ENCODE measurements at places on chromosomes 12 and 14. TPM values are rescaled to one million over a fixed set of nuclear protein-coding genes. Genes with fewer than 3 reads are reported as not detected.

DNA sequence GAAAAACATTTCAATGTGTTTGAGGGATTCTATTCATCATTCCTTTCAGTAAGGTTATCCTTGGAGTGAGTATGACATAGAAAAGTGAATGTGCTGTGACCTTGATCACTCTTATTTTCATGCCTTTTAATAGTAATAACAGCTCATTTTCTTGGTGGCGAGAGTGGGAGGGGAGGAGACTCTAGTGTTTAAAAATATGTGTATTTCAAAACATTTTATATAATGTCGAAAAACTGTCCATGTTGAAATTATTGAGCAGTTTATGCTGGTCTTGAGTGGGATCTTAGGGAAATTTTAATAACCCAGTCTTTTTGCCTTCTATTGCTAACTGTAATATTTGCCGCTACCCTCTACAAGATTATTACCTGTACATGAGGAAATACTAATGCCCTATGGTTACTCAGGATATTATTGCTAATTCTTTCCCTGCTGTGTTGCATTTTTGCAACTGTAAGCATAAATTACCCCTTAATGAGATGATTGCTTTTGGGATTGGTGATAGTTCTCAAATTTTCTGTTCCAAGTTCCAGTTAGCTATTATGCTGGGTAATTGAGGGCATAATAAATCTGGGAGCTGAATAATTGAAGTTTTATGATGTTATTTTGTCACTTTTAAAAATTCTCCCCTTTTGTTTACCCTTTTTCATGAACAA is 21.9 kb downstream of the ATF7IP start:
- DNase-seq, result no peak

DNA sequence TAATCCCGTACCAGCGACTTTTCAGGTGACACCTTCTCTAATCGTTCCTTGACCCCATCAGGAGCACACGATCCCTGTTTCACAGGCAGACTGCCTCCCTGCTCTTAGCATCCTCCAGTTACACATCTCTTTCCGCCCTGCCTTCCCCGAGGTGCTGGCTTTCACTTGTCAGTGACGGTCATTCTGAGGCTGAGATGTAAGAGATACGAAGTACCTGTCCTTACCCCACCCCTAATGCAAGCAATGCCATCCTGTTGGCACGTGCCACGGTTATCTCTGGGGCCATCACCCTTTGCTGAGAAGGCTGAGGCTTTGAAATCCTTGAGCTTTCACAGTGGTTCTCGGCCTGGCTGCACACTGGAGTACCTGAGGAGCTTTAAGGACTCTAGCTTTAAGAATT is 24.4 kb downstream of the B4GALNT3 start:
- no peak for DNase-seq

DNA sequence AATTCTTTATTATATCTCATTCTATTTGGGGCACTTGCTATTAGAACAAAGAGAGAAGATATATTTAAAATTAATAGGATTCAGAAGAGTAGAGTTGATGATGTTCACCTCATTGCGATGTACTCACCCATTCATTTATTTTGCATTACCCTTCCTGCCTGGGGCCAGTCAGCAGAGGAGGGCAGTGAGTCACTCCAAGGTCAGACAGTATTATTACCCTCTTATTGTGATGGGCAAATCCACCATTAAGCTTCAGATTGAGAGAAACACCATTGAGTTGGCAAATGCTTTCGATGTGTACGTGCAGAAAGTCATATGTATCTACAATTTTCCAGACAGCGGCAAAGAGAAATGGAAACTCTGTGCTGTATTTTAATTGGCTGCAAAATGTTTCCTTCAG is 134.2 kb downstream of the BICD1 start:
- no peak for DNase-seq

- DNase-seq, result no peak
Measured at GRCh38 chr12:118060301-118061010, 523 bp downstream of the WSB2 start.

- no peak for DNase-seq
Measured at GRCh38 chr14:75156901-75157300, 19.5 kb downstream of the TMED10 start.

The TAS2R13 gene
- not detected for polyA plus RNA-seq

The HOXC12 gene
- polyA plus RNA-seq, result not detected

All from left lung (tissue), 14 donors.